Activated CD4-positive, CD25-positive, alpha-beta regulatory T cell (primary cell): ENCODE measurements at places on chromosomes 1 and 21.

DNA sequence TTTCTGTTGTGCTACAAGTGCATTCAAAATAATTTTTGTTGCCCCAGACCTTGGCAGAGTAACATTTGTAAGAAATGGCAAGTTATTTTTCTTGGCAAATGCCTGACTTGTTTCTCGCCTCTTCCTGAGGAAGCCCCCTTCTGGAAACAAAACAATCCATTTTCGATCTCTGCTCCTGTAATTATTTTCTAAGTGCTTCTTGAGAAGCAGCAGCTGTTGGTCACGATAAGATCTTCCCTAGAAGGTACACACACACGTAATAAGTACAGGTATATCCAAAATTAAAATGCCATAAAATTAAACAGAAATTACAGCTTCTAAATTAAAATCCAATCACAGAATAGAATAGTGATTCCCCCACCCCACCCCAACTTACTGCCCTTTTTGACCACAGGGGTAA is 47.3 kb downstream of the LPGAT1 start:
- DNase-seq, result no peak

DNA sequence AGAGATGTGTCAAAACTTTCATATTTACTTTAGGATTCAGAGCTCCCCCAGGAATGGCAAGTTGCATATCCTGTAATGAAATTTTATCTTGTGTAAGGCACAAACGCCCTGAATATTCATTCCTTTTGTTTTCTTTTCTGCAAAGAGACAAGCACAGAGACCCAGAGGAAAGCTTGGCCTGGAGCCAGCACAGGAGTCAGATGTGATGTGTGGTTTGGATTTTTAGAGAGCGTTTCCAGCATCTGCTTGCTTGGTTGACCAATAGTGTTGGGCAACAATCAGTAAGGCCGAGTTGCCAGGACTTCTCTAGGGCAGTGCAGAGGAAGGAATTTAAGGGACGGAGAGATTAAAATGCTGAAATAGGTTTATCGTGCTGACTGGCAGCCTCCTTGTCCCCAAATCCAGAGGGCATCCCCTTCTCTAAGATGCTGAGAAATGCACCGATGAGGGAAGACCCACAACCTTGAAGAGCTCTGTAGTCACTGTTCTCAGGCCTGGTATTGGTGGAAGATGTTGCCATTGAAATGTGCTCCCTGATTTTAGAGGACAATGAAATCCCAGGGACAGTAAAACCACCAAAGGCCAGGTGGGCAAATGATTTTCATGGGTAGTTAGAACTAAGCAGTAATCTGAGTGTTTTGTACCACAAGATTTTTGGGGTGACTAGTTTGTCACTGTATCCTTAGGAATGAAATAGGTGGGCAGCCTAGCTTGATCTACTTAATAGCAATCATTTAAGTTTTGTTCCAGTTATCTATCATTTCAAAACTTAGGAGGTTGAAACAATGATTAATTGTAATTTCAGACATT is 37.9 kb upstream of the RHOU start:
- no peak for DNase-seq

DNA sequence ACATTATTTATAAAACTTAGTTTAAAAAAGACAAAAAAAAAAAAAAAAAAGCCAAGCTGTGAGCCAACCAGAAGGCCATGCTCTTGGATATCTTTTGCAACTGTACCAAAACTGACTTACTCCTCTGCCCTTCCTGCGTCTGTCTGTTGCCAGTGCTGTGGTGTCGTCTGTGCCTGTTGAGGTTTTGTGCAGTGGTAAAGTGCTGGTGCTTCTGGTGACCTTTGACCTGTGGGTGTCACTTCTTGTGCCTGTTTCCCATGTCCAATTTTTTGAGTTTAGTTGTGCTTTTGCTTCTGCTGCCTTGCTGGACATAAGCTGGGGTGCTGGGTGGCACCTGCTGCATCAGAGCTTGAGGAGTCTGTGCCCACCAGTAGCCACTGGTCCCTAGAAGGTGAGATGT is 41.4 kb downstream of the RNF187 start:
- DNase-seq, result no peak

DNA sequence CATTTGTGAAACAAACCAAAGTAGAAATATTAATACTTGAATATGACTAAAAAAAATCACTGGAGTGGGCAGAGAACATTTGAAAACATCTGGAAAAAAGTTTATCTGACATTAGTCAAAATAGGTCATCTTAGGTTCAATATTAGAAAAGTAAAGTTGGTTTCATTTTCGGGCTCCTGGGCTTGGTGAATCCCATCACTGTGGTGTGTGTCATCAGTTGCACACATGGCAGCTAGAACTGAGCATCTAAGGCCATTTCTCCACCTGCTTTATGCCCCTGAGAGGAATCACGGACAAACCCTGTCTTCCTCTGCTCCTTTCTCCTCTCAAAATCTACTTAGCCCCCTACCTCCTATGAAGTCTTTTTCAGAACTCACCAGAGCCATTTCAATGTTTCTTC is 5.4 kb downstream of the HSD11B1 start:
- no peak for DNase-seq

DNA sequence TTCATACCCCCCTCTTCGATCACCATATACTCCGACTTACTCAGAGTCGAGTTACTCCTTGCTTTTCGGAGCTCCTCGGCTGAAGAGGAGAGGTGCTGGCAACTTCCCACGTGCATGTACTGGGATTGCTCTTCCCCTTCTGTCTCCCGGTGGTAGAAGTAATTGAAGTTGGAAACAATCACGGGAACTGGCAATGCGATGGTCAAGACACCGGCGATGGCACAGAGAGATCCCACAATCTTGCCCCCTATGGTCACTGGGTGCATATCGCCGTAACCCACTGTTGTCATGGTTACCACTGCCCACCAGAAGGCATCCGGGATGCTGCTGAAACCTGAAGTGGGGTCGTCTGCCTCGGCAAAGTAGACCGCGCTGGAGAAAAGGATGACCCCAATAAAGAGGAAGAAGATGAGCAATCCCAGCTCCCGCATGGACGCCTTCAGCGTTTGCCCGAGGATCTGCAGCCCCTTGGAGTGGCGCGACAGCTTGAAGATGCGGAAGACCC is 1.5 kb downstream of the KCNA3 start:
- DNase-seq, result no peak

DNA sequence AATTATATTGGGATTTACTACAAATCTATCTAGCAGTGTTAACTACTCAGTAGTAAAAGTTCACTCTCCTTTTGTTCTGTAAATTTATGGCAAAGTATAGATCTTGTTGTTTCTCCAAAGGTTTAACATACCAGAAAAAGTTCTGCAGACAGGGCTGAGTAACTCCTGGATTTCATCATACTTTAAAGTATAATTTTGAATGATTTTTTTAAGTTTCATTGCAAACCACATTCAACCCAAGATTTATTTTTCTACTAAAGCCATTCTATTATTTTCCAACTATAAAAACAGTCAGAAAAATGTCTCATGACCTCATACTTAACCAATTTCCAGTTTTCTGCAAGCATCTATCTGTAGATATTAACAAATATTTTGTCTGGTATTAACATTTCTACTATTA is 585.8 kb upstream of the ZRANB2 start:
- DNase-seq, result no peak

DNA sequence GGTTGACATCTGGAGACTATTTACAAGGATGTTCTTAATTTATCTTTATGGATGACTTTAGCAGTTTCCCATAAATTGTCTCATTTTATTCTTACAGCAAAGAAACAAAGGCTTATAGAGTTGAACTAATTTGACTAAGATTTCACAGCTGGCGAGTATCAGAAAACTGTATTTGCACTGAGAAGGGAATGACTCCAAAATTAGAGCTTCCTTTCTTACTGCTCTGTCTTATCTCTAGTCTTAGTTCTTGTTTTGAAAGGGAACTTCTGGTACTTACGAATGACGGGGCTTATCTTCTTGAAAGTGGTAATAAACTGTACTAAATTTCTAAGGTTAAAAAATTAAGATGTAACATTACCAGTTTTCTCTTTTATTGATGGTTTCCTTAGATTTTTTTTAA is 13.6 kb downstream of the CNST start:
- DNase-seq, result no peak

DNA sequence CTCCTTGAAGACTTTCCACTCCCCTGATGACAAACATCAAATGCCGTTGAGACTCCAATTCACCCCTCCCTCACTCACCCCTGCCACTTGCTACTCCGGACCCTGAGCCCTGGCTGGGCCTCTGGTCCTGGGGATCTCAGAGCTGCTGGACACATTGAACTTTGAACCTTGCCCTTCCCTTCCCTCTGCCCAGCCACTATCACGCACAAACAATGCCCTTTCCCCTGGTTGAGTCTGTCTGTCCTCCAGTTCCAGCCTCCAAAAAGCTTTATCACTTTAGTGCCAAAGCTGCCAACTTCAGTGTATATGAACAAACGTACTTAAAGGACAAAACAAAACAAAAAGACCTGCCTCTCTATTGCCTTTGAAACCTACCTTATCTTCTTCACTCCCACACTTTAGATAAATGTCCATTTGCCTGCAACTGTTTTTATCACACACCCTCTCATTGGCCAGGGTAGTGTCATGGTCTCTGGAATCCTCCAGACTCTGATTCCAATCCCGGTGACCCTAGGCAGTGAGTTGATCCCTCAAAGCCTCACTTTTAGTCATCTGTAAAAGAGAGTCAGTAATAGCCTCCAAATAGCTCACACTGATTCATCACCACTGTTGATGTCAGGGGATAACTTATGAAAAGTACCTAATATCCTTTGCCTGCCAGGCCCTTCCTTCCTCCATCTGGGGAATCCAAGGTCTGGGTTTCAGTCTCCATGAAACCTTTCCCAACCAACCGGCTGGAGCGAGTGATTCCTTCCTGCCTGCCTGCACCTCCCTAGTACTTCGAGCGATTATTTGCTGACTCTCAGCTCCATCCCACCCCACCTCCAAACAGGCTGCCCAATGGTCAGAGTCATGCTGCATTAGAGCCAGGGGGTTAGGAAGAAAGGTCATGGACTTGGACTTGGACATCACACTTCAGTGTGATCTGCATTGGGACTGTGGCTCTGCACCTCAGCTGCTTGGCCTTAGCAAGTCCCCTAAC is 15.9 kb upstream of the SPOCD1 start:
- DNase-seq, result no peak

DNA sequence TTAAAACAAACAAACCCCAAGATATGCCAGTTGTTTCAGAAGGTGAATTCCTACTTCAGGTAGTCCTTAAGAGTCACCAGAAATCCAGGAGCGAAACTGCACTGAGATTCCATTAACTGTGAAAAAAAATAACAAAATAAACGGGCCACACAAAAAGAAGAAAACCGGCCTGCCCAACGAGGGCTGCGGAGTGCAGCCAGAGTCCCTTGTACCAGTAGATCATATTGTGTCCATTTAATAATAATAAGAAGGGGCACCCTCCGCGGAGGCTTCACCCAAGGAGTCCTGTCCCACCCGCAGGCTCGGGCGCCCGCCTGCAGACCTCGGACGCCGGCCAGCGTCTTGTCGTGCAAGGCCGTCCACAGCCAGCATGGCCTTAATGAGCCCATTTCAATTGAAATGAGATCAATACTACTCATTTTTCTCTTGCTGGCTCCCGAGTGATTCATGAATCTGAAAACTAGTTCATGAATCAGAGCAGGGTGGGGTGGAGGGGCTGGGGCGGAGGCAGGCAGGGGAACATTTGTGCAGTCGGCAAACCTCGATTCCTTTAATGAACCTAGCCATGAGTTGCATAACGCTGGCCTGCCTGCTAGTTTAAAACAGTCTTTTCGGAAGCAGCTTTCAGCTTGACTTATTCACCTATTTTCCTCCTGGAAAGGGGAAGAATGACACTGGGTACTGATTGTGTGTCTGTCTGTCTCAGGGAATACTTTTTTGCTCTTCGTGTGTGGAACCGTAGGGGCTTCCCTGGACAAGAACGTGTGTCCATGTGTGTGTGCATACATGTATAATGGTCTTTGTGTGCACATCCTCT is 113.1 kb upstream of the IRF2BP2 start:
- DNase-seq, result peak; percentile 33

- DNase-seq, result no peak
These were observed 687 bp downstream of the TGFBR3 start for GRCh38 chr1:91885213-91885715.

- DNase-seq, result no peak
These were observed 45.7 kb upstream of the ARHGEF16 start for GRCh38 chr1:3408751-3409266.

GRCh38 chr1:156002188-156002911 is 18.4 kb downstream of the SSR2 start:
- no peak for DNase-seq

- DNase-seq, result no peak
These were observed 54.9 kb downstream of the CAPZB start for GRCh38 chr1:19430121-19431068.

GRCh38 chr1:28099050-28099769 is 10.8 kb upstream of the EYA3 start:
- no peak for DNase-seq

DNA sequence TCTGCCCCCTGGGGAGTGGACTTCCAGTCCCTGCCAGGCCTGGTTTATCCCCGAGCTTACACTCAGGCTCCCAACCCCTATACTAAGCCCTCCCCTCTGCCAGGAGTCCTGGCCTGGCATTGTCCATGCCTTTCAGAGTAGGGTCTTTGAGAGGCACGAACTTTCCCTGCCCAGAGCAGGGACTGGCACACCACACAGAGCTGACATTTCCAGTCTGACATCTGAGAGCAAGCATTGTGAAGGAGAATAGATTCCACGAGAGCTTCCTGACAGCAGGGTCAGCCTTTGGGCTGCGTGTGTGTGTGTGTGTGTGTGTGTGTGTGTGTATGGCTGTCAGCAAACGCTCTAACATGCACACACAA is 59.5 kb upstream of the LAPTM5 start:
- DNase-seq, result no peak

DNA sequence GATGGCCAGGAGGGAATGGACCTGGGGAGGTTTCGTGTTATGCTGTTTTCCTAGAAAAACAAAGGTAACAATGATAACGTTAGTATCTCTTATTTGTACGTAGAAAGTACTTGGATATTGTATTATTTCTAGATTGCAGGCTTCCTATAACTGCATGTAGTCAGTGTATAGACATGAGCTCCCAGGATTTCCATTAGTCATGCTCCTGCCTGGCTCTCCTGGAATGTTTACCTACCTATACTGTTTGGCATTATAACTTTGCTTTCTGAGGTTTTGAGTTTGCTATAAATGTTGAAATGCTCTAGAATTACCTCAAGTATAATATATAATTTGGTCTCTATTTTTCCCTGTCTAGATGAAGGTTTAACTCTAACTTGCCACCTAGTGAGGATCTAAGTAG is 66.1 kb downstream of the TTC3 start:
- DNase-seq, result no peak

- no peak for DNase-seq
These were observed 141.1 kb upstream of the IRF2BP2 start for GRCh38 chr1:234750922-234751627.

GRCh38 chr1:162564762-162565218 is 3.3 kb downstream of the UAP1 start:
- DNase-seq, result no peak

DNA sequence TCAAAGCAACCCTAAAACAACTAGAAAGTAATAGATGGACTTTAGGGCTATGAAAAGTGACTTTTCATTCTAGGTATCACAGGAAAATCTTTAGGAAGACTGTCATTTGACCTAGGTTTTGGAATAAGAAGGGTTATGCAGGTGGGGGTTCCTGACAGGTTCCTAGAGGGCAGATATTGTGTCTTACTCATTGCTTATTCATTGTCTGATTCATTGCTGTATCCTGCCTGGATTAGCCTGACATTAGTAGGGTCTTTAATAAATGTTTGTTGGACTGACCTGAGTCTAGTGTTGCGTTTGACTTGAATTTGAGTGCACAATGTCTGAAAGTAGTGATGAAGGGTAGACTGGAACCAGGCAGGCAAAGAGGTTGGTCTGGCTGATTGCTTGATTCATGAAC is 6.0 kb downstream of the FNBP1L start:
- no peak for DNase-seq

GRCh38 chr1:230493264-230493663 is 67.1 kb upstream of the PGBD5 start:
- no peak for DNase-seq

GRCh38 chr1:152786077-152786476 is at the start of gene LCE1E:
LCE1E (plus strand) TSS chr1:152786257; CDS start chr1:152787300, 1,043 bp downstream.
- DNase-seq, result no peak
